Left forelimb (tissue), 1 donor: ENCODE measurements at places on chromosomes 2 and 18.

DNA sequence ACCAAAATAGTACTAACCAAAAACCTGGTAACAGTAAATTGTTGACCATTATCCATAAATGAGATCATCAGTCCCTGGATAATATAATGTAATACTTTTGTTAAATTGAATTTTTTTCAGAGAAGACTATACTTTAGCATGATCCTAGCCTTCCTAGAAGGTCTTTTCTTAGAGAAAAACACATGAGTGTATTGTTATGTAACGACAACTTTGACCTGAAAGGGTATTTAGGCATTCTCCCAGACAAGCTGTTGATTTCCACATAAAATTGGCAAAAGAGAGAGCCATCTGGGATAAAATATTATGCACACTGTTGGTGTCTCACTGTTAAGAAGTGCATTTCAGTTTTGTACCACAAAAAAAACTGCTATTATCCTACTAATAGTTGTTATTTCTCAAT, 120.0 kb upstream of the MAPRE2 start:
- no peak for DNase-seq

GRCh38 chr2:30708491-30709290, 98.6 kb downstream of the CAPN13 start:
- no peak for DNase-seq

DNA sequence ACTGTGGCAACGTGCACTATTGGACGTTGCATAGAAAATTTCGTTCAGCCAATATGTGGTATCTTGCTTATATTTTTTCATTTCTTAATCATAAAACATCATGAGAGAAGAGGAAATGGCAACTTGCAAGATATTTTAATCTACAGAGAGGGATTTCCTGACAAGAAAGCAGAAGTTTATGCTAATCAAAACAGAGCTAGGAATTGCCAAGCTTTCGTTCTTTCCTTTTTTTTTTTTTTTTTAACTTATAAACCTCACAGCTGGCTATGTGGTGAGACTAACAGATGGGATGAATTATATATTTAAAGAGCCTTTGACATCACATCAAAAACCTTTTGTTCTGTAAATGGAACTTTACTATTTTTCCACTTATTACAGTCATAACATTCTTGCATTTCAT, 1136.9 kb upstream of the TMEFF2 start:
- DNase-seq = no peak

- DNase-seq = no peak
Observed at GRCh38 chr2:97727296-97727695, 13.9 kb downstream of the ZAP70 start.

- no peak for DNase-seq
Observed at GRCh38 chr2:118056165-118056534, 32.1 kb upstream of the INSIG2 start.

DNA sequence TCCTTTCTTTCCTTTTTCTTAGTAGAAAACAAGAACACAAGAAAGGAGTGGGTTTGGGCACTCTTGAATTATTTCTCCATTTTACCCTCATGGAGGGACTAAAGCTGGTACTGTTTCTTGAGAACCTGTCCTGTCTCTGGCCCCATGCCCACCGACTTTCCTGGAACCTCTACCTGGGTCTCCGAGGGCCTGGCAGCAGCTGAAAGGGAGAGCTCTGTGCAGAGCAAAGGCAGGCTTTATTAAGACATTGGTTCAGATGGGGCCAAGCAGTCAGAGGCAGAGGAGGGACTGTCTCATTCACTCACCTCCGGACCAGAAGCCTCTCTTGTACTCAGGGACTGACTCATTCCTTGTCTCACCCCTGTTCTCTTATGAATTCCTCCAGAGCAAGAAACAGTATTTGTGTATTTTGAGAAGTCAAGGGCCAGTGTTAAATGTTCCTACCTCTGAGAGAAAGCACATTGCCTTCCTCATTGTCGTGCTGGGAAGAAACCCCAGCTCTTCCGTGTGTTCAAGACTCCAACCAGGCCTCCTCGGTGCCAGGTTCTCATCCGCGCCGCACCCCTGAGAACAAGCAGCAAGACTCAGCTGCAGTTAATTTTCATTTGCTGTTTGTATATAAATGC, 201.9 kb upstream of the NT5C1B start:
- DNase-seq = no peak

- DNase-seq = no peak
Observed at GRCh38 chr18:58861861-58862301, 2.8 kb upstream of the ZNF532 start.

- DNase-seq = no peak
Observed at GRCh38 chr2:207371877-207372276, 157.9 kb upstream of the CREB1 start.

- DNase-seq = no peak
Observed at GRCh38 chr2:118865106-118865505, 17.7 kb upstream of the EN1 start.

GRCh38 chr18:61888622-61889021, 4.2 kb downstream of the RNF152 start:
- no peak for DNase-seq

- no peak for DNase-seq
Observed at GRCh38 chr2:136019825-136020224, 34.4 kb upstream of the DARS1 start.

DNA sequence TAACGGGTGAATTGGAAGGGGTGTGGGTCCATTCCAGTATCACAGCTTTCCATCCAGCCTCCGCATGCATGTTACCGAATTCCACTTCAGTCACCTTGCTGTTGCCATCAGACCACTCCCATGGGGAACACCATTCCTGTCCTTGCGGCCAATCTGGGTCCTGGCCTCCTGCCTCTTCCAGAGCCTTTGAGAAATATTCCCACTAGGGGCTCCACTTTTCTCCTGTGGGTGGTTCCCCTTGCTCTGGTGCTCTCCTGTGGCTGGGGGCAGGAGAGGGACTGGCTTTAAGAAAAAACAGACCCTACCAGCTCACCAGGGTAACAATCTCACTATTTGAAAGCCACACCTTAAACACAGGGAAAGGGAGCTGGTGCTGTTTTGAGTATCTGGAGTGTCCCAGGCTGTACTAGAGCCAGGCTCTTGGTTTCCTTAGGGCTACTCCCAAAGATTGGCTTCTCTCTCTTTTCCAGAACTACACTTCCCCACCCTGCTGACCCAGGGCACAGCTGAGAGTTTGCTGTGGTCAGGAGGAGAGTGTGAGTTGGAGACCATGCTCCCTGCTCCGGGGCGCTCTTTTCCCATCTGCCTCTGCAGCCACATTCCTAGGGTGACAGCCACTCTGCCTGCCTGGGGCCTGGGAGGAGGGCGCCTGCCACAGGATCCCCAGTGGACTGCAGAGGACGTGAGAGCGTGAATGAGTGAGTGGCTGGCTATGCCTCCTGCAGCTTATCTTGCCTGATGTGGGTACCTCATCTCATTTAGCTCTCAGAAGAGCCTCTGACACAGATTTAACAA, 460.8 kb upstream of the HS6ST1 start:
- no peak for DNase-seq

DNA sequence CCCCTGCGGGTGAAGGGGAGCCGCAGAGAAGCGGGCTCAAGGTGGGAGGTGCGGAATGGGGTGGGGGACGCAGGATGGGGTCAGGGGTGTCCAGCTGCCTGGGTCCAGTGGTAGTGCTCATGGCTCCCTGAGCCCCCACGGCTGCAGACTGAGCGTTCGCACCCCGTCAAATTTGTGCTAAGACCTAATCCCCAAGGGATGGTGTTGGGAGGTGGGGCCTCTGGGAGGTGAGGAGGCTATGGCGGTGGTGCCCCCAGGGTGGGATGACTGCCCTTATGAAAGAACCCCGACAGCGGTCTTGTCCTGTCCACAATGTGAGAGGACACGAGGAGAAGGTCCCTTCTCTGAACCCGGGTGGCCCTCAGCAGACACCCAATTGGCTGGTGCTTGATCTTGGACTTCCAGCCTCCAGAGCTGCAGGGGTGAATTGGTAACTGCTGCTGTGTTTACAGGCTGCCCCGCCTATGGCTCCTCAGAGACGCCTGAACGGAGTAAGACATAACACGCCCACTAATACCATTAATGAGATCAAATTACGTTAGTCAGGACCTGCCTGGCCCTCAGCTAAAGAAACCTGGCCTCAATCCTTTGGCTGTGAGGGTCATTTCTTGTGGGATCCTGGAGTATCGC, 42.6 kb downstream of the PXDN start:
- DNase-seq = no peak

GRCh38 chr2:2748399-2749205, 417.5 kb upstream of the MYT1L start:
- DNase-seq = no peak

GRCh38 chr2:16487686-16488085, 177.9 kb downstream of the CYRIA start:
- no peak for DNase-seq

DNA sequence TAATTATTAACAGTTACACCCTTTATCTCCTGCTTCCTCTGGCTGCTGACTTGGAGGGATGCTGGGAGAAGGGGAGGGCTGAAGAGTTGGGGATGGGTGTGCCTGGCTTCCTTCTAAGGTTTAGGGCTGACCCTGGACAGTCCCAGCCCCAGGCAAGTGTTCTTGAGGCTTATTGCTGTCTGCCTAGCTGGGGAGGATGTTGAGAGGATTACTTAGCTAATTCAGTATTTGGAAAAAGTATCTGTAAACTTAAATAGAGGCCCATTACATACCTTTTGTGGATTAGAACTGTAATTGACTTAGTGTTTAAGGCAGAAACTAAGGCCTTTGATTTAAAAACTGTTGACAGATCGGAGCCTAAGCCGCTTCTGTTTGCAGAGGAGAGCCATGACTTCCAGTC, 67.6 kb downstream of the AGAP1 start:
- no peak for DNase-seq

- DNase-seq = no peak
Observed at GRCh38 chr2:29627279-29627711, 294.1 kb downstream of the ALK start.
